Kidney epithelial cell (primary cell): ENCODE measurements at places on chromosomes 13 and 19.

DNA sequence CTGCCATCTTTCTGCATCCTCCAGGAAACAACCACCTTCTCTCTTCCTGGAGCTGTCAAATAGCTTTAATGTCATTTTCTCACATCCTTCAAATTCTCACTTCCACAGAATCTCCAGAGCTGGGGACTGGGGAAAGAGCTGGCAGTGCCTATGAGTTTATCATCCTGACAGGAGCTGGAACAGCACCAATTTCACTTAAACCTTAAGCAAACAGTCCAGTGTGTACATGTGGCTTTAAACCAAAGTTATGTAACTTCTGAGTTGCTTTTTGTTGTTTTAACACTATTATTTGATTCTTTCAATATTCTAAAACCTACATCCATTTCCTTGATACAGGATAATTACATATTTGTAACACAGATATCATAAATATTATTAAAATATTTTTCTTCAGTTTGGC is 331.5 kb upstream of the ARGLU1 start:
- DNase-seq: no peak

DNA sequence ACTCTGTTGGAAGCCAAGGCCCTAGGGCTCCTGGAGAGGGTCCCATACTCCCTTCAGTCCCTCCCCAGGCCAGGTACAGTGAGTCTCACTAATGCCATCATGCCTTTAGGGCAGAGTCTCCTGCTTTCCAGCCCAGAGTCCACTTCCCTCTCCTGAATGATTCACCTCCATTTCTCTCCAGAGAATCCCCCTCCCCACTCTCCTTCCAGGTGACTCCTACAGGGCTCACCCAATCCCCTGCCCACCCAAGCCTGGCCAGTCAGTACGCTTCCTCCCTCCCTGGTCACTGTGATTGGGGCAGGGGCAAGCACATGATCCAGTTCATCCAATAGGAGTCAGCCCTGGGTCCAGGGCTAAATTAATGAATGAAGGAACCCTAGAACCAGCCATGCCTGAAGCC is 35.0 kb upstream of the PNMA8B start:
- DNase-seq: no peak

- DNase-seq: peak; percentile 73
These were observed at the start of gene TPM4 for GRCh38 chr19:16076154-16076957. Gene TPM4, plus strand, starts transcription at chr19:16076495. Its CDS starts 71 bp downstream, at chr19:16076566.

DNA sequence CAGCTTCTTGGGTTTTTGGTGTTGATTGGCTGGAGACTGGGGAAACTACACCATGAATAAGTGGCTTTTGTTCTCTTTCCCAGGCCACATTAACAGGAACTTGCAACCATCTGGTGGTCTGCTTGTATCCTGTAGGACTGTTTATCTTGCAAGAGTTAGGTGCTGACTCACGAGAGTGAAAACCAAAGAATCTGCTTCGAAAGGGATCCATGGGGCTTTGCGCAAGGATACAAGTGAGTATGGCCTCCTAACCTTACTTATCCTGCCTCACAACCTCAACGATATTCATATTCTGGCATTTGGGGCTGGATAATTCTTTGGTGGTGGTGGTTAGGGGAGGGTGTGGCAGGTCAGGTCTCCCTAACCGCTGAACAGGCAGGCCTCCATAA is 4.7 kb upstream of the SIGLECL1 start:
- peak; percentile 62 for DNase-seq

DNA sequence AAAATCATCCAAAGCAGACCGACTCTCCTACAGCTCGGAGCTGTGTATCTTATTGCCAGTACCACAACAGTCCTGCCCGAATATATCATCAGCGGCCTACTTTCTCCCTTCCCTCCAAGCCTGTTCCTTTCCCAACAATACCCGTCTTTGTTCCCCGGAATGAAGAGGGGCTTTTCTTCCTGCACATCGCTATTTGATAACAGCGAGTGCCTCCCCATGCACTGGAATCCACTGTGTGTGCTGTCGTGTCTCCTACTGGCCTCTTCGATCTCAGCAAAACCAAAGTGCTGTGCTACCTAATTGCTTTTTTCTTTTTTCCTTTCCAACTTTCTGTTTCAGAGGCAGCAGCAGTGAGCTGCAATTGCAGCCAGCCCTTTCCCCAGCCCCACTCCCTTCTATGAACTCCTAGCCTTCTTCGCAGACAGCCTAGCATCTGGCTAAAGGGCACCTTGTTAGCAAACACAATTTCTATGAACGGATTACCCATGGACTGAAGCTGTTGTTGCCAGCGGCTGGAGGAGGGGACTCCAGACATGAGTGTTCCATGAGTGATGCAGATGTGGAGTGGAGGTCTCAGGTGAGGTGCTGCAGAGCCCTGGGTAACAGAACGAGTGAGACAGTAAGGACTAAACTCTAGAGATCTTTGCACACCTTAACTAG is 43.4 kb downstream of the EFNB2 start:
- DNase-seq: no peak

DNA sequence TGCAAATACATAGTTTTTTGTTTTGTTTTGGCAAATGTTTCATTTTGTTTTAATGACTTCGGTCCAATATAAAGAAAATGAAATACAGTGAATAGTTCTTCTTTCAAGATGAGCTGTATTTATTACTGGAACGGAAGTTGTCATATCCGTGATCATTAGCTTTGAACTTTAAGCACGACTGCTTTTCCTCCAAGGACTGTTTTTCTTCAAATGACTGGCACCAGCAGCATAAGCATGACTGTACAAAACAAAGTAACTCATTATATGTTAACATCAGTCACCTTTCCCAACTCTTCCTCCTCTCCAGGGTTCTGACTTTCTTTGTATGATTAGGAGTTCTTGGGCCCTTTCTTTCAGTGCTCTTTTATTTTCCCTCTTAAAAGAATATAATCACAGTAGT is 20.5 kb downstream of the EDNRB start:
- peak; percentile 31 for DNase-seq

DNA sequence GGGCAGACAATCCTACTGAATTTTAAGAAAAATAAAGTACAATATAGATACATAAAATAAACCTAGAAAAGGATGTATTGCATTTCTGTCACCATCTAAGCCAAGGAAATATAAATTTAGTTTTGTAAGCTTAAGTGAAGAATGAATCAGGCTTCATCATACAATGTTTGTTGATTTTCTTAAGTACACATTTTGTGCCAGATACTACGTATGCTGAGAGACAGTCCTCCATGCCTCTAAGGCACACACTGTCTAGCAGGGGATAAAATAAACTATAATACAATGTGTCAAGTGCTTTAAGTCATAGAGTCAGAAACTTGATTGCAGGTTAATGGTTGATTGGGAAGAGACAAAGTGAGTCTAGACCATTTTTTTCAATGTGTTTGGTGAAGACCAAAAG is 465.7 kb downstream of the TBC1D4 start:
- no peak for DNase-seq

GRCh38 chr19:7860714-7861618 is 13.2 kb downstream of the PRR36 start:
- DNase-seq: no peak

GRCh38 chr19:13813147-13813546 is 17.9 kb downstream of the ZSWIM4 start:
- DNase-seq: no peak

GRCh38 chr13:97175041-97175440 is 47.1 kb upstream of the MBNL2 start:
- DNase-seq: no peak

DNA sequence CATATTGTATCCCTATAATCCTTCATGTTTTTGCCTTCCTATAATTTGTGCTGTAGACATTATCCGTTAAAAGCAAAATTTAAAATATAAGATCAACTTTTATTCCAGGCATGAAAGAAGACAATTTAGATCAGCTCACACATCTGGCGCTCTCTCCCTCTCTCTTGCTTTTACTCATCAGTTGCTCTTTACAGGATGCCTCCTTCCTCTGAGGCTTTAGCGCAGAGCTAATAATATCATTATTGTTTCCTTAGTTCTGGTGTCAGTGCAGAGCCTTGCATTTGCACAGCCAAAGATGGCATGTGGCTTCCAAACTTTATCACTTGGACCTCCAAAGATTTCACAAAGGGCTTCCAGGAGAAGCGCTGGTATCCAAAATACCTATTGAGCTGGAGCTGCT is 295.1 kb downstream of the FGF9 start:
- DNase-seq: no peak

DNA sequence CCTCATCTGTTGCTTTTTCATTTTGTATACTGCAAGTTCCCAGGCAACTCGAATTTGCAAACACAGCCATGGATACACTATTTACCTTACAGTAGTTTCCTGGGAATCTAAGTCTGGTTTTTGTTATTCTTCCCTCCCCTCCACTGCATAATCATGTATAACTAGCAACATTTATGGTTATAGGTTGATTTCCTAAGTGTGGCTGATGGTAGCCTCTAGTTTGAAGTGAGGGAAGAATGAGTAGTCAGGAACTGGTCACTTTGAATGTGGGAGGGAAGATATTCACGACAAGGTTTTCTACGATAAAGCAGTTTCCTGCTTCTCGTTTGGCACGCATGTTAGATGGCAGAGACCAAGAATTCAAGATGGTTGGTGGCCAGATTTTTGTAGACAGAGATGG is at the start of gene KCNRG:
Gene KCNRG (plus strand): TSS at position 187 of the 400 bp plus-strand sequence. CDS start 50 bp downstream, at position 237.
- no peak for DNase-seq

DNA sequence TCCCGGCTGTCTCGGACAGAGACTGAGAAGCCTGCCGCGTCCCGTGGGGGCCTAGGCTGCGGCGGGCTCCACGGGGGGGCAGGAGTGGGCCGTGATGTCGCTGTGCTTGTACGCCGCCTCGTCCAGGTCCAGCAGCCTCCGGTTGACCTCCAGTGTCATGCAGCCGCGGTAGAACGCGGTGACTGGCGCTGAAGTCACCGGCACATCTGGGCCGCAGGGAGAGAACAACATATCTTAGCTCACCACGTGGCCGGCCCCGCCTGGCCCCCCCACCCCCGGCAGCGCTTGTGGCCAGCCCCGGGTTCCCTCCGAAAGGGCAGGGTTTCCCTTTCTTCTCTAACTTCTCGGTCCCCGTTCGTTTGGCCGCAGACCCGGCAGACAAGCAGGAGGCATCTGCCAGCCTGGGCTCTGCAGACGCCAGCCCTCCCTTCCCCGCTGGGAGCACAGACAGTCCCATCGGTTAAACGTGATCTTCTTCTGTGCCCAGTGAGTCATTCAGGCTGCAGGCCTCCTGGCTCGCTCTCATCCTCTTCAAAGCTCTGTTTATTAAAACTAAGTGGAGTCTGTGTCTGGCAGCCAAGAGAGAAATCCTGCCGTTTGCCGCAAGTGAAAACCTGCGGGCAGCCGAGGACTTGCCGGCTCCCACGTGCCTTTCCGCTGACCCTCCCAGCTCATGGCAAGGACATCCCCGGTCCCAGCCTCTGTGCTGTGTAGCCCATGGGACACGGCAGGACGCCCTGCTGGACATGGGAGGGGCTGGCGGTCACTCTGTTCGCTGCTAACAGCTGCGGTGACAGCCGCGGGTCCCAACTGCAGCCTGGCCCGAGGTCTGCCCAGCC is 42.8 kb downstream of the GAS6 start:
- peak; percentile 82 for DNase-seq
